HT-29 (cell line): ENCODE measurements at places on chromosomes 7 and 10.

DNA sequence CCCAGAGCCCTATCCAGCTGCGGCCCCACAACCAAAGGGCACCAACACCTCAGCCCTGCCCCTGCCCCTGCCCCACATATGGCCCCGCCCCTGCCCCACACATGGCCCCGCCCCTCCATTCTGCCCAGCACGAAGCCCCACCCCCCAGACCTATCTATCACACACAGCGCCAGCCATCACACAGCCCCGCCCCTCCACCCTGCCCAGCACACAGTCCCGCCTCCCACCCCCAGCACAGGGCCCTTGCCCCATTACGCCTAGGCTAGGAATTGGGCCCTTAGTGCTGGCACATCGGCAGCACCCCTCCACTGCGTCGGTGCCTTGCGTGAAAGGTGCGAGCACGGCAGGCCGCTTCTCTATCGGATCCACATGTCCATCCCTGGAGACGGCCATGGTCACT lies 126.8 kb downstream of the MAD1L1 start:
- DNase-seq, result no peak

DNA sequence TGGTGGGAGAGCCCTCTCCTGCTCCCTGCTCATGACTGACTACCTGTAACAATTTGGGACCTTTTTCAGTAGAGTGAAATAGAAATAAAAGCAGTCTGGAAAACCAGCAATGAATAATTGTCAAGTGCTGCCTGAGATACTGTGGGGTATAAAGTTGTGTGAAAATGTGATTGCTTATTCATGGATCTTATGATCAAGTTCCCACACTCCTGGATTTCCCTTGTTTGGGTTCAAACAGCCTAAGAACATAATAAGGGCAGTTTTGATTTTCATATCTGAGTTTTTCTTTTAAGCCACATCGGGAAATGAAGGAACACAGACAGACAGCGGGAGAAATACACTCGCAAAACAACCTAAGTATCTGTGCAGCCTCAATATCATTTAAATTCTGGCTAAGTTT lies 52.9 kb downstream of the CALD1 start:
- DNase-seq, result no peak

DNA sequence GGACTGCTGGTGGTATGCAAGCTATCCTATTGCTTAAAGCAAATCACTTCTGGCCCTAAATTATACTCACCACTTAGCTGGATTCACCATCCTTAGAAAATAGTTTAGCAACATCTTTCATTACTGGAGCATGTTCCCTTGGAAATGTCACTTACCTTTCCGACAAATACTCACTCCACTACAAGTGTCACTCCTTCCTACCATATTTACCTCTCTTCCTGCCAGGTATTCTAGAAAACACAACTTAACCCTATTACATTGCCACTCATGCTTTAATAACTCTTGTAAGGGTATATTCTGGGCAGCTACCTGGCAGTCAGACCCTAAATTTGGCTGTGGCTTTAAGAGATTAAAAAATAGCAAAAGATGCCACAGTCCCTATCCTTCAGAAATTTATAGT lies 37.5 kb upstream of the CTNNA3 start:
- DNase-seq, result no peak

- no peak for DNase-seq
These were observed 52.3 kb upstream of the KDM7A start for GRCh38 chr7:140229101-140229525.

DNA sequence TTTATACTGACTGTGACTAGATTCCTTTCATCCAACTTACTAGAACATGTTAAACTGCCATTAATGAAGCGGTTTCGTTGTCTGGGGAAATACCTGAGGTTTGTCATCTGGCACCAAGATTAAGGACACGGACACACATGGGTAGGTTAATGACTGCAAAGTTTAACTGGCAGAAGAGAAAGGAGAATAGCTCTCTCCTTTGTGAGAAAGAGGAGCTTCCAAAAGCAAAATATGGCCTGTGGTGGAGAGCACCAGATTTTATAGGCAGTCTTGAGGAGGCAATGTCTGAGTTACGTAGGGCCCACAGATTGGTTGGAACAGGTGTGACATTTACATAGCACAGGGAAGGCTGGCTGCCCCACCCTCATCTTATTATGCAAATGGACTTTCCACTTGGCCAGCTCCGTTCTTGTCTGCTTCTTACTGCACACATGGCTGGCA lies 1193.0 kb upstream of the CELF2 start:
- no peak for DNase-seq

DNA sequence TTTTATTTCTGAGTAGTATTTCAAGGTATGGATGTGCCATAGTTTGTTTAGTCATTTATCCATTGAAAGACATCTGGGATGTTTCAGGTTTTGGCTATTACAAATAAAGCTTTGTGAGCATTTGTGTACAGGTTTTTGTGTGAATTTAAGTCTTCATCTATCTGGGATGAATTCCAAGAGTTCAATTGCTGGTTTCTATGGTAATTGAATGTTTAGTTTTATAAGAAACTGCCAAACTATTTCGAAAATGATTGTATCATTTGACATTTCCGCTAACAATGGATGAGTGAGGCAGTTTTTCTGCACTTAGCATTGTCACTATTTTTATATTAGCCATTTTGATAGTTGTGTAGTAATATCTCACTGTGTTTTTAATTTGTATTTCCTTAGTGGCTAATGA lies 99.4 kb downstream of the WDFY4 start:
- no peak for DNase-seq

GRCh38 chr7:32774541-32774951 lies 117.0 kb downstream of the KBTBD2 start:
- no peak for DNase-seq

GRCh38 chr10:74824900-74825370 lies 1.5 kb upstream of the KAT6B start:
- peak; percentile 13 for DNase-seq

DNA sequence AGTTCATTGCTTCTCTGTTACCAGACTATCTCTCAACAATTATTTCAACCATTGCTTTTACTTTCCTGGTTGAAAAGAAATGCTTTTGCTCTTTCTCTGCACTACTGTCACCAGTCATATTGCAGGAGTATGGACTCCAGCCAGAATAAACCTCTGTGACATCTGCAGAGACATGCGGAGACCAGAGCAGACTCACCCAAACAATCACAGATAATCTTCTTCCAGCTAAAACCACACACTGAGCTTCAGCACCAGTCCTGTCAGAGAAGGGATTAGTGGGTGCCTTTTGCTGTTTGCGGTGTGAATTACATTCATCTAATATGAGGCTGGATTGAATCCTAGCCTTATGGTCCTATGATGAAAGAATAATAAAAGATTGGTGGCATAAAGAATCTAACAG lies 258.6 kb downstream of the CNTNAP2 start:
- DNase-seq, result no peak

GRCh38 chr10:34241226-34242000 lies 573.7 kb downstream of the PARD3 start:
- DNase-seq, result no peak

GRCh38 chr7:132557489-132558044 lies 18.7 kb downstream of the PLXNA4 start:
- DNase-seq, result peak; percentile 15

DNA sequence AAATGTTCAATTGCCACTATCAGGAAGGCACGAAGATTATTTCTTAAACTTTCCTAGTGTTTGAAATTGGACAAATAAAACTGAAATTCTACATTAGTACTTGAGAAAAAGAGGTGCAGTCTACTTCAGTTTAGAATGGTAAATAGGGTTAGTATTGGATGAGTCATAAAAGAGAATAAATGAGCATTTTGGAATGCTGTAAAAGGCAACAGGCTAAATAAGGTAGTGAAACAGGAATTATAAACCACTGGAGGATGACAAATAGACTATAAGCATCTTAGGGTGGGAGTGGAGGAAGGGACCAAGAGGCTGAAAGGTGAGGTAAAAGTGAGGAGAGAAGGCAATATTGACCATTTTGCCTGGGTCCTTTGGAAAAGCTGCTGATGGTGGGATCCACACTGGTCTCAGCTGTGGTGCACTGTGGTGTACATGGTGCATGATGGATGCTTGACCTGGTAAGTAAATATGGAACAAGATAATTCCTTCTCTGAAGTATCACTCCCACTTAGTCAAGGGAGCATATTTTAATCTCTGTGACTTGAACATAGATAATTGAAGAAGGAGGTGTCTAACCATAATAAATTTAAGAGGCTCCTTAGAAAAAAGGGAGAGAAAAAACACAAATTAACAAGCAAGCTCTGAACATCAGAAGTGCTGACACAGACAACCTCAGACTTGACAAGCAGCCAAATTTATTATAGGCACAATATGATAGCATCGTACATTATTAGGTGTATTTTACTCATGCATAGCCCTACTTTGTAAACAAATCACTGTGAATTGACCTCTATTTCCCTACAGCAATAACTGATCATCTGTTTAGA lies 76.4 kb upstream of the SCIN start:
- DNase-seq, result no peak

DNA sequence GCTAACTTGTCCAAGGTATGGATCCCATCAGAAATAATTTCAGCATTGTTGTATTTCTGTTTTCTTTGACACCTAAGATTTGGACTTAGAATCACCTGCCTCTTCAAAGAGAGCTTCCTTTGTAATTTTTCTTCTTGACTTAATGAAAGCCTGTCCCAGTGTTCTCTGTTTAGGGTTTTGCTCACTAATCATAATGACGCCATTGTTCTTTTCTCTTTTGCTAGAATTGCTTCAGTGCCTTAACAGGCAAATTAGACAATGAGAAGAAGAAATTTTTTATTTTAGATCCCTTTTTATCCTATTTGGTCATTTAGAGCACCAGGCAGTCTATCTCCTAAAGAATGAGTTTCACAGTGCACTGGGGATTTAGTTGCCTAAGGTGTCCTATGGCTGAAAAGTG lies 128.5 kb downstream of the SND1 start:
- no peak for DNase-seq

DNA sequence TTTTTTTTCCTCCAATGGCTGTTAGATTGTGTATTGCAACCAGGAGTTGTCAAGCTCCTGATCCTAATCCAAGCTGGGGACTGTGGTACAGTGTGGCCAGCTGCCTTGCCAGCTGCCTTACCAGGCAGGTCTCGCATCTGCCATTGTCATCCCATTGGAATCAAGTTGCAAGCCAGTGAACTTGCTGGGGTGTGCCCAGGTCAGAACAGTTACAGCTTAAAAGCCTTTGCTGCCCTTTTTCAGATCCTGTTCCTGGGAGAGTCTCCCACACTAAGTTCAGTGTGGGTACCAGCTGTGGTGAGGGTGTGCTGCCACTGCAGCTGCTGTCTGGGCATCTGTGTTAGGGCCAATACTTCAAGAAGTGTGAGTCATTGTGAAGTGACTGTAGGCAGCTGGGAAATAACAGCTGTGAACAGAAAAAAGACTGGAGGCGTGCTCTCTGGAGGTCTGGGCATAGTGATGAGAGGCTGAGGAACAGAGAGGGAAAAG lies 72.8 kb downstream of the CCNY start:
- DNase-seq, result no peak
